Stimulated activated CD4-positive, alpha-beta T cell treated with anti-CD3 and anti-CD28 coated beads, Interleukin-4, amount 100 ng/mL, for 1 hour (primary cell): ENCODE measurements at places on chromosomes 11 and 22.

DNA sequence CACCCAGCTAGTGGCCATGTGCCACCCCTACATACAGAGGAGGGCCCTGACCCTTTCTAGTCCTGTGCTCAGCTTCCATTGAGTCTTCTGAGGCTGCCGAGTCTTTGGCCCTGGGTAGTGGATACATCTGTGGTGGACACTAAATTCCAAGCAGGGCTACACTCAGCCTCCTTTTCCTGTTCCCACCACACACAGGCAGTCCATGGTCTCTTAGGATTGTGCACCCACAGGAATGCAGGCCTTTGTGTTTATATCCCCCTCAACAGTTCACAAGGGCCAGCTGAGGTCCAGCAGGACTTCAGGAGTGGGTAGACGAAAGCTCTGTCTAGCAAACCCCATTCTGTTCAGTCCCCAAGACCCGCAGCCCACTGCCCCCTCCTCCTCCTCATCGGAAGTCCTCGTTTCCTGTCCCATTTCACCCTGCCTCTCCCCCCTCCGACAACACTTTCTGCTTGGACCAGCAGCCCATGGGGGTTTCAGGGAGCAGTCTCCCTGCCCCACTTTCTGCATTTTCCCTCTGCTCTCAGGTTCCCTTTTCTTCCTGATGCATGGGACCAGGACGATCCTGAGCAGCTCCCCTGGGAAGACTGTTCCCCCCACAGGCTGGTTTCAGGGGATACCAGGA, 91.8 kb downstream of the SWAP70 start:
- no peak for DNase-seq

DNA sequence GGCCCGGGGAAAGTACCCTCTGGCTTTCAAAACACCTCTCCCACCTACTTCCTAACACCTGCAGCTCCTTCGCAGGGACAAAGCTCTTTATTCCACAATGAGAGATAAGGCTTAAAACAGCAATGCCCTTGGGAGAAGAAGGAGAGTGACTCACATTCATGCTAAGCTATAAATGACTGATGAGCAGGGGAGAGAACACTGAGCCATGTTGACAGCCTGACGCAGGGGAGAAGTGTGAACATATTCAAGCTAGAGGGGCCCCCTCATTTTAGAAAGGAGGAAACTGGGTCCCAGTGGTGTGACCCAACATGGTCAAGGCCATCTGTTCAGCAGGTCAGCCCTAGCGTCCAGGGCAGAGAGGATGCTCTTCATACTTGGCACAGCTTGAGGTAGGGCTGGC, 171.8 kb downstream of the DSCAML1 start:
- no peak for DNase-seq

- no peak for DNase-seq
Observed at GRCh38 chr11:70542406-70542805, 144.1 kb downstream of the CTTN start.

DNA sequence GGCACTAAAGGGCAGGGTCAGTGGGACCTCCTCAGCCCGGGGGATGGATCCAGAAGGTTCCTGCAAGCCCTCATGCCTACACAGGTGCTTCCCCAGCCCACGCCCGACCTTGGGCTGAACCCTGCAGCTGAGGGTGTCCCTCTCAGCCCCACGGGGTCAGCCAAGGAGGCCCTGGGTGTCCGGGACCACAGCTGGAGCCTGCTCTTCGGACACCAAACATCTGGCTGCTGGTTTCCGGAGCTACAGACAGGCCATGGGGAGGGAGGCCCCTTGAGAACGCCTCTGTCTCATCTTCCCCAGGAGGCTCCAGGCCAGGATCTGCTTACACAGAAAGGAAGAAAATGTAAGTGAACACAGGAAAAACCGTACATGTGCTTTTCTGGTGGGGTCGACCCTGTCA, 355.7 kb downstream of the MN1 start:
- no peak for DNase-seq

- no peak for DNase-seq
Observed at GRCh38 chr22:22380098-22381030, 128.2 kb downstream of the ZNF280B start.

GRCh38 chr11:57476757-57477506, 16.6 kb downstream of the RTN4RL2 start:
- peak; percentile 38 for DNase-seq

DNA sequence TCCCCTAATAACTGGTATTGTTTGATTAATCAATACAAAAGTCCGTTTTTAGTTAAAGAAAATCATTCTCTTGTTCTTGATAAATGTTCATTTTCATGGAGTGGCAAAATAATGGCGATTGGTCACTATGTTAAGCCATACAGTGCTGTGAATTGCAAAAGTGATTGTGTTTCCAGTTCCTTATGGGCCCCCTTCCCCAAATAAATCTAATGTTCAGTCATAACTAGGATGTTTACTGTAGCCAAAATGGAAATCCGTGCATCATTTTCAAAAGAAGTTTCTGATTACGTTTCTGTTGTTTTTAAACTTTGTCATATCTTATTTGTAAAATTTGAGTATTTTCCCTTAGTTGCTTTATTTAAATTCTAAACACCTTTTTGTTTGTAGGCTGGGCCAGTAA, 845 bp downstream of the RBM7 start:
- DNase-seq: no peak

- DNase-seq: no peak
Observed at GRCh38 chr11:13384908-13385640, 77.9 kb downstream of the BTBD10 start.

GRCh38 chr11:111855506-111855905, 15.9 kb downstream of the ALG9 start:
- DNase-seq: no peak

DNA sequence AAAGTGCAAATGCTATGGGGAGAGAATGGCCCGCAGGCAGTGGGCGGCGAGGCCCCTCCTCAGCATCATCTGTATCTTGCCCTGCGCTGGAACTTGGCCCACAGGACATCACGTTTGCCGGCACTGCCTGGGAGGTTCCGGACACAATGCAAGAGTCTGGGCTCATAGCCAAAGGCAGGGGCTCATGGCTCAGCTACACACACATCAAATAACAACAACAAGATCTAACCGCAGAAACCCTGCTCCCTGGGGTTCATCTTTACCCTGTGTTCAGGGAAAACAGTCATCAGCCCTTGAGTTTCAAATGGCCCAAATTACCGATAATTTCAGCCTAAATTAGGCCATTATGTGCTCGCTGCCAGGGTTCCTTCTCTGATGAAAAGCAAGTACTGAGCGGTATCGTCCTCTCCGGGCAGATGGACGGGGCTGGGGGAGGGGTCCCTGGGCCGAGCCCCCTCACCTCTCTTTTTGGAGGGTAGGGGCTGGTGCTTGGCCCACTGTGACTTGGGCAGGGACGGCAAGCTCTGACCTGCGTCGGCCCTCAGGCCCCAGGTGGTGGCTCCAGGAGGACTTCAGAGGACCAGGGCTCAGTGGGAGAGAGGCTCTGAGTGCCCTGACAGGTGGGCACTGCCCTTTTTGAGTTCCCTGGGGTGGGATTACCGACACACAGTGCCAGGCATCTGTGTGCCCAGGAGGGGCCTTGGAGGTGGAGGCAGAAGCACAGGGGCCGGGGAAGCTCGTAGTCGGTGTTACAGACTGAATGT, 25.0 kb upstream of the GAL start:
- DNase-seq: no peak

- DNase-seq: no peak
Observed at GRCh38 chr11:128714881-128715280, 21.0 kb downstream of the FLI1 start.

DNA sequence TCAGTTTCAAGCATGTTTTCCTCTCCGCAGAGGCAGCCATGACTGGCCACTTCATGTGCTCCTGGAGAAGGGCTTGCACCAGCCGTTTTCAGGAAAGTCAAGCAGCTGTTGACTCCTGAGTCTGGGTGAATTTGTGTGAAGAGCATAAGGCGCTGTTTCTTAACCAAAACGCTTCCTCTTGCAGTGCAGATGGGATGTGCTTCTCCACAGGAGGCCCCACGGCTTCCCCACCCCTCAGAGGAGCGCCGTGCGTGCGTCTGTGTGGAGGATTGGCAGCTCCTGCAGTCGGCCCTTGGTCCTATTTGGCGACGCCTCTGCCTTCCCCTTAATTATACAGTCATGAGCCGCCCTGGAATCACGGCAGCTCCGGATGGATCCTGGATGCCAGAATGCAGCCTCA, 54.1 kb upstream of the B3GAT1 start:
- no peak for DNase-seq

DNA sequence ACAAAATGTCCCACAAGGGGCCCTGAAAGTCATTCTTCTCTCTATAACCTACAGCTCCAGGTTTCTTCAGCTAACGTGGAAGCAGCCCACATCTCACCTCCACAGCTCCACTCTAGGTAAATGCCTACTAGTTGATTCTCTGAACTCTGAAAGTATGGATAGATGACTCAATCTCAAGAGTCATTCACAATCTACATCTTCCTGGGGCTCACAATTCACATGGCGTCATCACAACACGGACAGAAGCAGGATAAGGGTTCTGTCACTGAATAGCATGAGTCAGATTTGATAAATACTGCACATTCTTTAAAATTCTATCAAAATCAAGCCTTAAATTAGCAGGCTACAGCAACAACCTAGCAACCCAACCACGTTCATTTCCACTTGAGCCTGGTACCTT, 96.3 kb downstream of the PLEKHA7 start:
- no peak for DNase-seq

- no peak for DNase-seq
Observed at GRCh38 chr11:20729597-20730105, 60.3 kb downstream of the NELL1 start.
